Stimulated activated CD8-positive, alpha-beta memory T cell treated with anti-CD3 and anti-CD28 coated beads, Interleukin-2, amount 100 ng/mL, for 1 hour (primary cell): ENCODE measurements at places on chromosomes 7 and 10.

DNA sequence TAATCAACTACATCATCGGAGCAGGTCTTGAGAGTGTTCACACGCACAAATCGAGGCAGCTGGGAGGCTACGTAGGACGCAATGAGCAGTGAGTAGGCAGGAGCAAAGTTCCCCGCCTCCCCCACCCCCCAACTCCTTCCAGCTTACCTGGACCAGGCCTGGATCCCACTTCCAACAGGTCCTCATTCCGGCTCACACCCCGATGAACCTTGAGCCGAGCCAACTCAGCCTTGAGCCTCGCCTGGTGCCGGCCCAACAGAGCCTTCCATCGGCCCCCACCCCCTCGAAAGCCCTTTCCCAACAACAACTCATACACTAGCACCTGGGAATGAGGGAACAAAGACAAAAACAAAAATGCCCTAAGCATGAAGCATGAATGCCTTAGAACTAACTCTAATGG lies 1.2 kb downstream of the NSUN5 start:
- no peak for DNase-seq

DNA sequence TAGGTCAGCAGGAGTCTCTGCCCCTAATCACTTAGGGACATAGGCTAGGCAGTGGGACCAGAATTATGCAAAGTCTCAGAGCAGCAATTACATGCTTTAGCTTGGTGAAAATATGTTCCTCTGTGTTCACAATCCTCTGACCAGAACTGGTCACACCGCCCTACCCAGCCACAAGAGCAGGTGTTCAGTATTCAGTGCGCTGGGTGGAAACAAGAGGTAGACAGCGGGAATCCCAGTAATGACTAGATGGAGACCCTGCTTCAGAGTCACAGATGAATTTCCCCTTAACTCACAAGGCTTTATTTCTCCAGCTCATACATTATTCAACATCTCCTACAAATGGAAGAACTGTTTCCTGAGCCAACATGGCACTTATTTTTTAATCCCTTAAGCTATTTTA lies 763.7 kb upstream of the POM121L12 start:
- no peak for DNase-seq

GRCh38 chr10:102682416-102682815 lies 31.8 kb downstream of the ARL3 start:
- no peak for DNase-seq

- no peak for DNase-seq
Measured at GRCh38 chr7:1463676-1464223, 4.5 kb upstream of the MICALL2 start.

- no peak for DNase-seq
Measured at GRCh38 chr10:44907556-44907955, 3.6 kb upstream of the TMEM72 start.

GRCh38 chr7:55690-56248 lies 136.6 kb upstream of the FAM20C start:
- DNase-seq: no peak
